Temporal lobe (tissue), 4 donors: ENCODE measurements at places on chromosomes 6 and 20. TPM values are rescaled to one million over a fixed set of nuclear protein-coding genes. Genes with fewer than 3 reads are reported as not detected.

FKBP1A gene
- 68.4 TPM for total RNA-seq

FAXC gene
- total RNA-seq = 42.8 TPM

GPX5 gene
- not detected for total RNA-seq

AIF1 gene
- 5.7 TPM for total RNA-seq

KIF25 gene
- 0.25 TPM for total RNA-seq

ANGPT4 gene
- not detected for total RNA-seq

WFDC9 gene
- not detected for total RNA-seq

SLC12A5 gene
- 17.2 TPM for total RNA-seq

ADGRF4 gene
- not detected for total RNA-seq

HLA-DOA gene
- 0.25 TPM for total RNA-seq

CCM2L gene
- total RNA-seq = 2.2 TPM

MDFI gene
- total RNA-seq = 8.4 TPM

LY86 gene
- total RNA-seq = 2.0 TPM
